Uterine smooth muscle cell (primary cell): ENCODE measurements at places on chromosomes 11 and 22. TPM values are rescaled to one million over a fixed set of nuclear protein-coding genes. Genes with fewer than 3 reads are reported as not detected.

OR56B4 gene
- not detected in 2 replicates for total RNA-seq

CCDC81 gene
- 2.7 and 3.4 TPM in 2 replicates for total RNA-seq

NARS2 gene
- 25.0 and 34.7 TPM in 2 replicates for total RNA-seq

CHID1 gene
- total RNA-seq, result 44.0 and 67.4 TPM in 2 replicates

OR52A1 gene
- not detected in 2 replicates for total RNA-seq

LRP4 gene
- 2.9 and 4.7 TPM in 2 replicates for total RNA-seq

CABP4 gene
- not detected in 2 replicates for total RNA-seq

LDHAL6A gene
- total RNA-seq, result not detected in 2 replicates

RNF214 gene
- 10.2 and 13.6 TPM in 2 replicates for total RNA-seq

C22orf15 gene
- total RNA-seq, result 0.37 and 0.77 TPM in 2 replicates

FZD4 gene
- total RNA-seq, result 14.6 and 29.1 TPM in 2 replicates

NEFH gene
- total RNA-seq, result 0.37 and 0.44 TPM in 2 replicates

OR8A1 gene
- not detected in 2 replicates for total RNA-seq

PATE2 gene
- total RNA-seq, result 0.12 and 0.22 TPM in 2 replicates

SCGB1D2 gene
- not detected in 2 replicates for total RNA-seq

PVALB gene
- total RNA-seq, result not detected in 2 replicates

CNTF gene
- 1.4 and 3.3 TPM in 2 replicates for total RNA-seq

NCR3LG1 gene
- 9.5 and 9.7 TPM in 2 replicates for total RNA-seq

LARGE2 gene
- total RNA-seq, result not detected in 2 replicates
